ENCODE measurements at places on chromosomes 6 and 20.

- DNase-seq = no peak
Observed at GRCh38 chr6:121639021-121639420, 203.6 kb downstream of the GJA1 start.

GRCh38 chr6:34315780-34316179 is 67.0 kb upstream of the SMIM29 start:
- peak; percentile 96 for DNase-seq

- peak; percentile 21 for DNase-seq
Observed at GRCh38 chr6:17932330-17932852, 55.0 kb downstream of the KIF13A start.

DNA sequence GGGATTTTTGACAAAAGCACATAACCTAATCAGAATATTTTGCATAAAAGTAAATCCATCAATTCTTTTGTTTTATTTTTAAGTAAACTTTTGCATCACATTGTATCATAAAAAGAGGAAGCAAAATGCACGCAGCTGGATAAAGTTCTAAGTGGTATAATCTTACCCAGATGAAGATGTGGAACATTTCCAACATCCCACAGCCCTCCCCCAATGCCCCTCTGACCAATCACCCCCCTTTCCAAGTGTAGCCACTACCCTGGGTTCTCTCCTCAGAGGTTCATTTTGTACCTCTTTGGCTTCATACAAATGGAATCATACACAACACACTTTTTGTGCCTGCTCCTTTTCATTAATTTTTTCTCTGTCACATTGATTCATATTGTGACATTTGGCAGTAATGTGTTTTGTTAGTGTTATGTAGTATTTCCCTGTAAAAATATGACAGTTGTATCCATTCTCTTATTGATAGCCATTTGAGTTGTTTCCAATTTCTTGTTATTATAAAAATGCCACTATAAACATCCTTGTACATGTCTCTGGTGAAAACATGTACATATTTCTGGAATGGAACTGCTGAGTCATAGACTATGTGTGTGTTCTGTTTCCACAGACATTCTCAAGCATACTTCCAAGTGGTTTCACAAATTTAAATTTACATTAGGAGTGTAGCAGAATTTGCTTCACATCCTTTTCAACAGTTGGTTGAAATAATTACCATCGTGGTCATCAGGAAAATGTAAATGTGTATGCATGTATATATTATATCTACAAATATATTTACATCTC is 92.9 kb upstream of the SYNDIG1 start:
- DNase-seq = peak; percentile 37

DNA sequence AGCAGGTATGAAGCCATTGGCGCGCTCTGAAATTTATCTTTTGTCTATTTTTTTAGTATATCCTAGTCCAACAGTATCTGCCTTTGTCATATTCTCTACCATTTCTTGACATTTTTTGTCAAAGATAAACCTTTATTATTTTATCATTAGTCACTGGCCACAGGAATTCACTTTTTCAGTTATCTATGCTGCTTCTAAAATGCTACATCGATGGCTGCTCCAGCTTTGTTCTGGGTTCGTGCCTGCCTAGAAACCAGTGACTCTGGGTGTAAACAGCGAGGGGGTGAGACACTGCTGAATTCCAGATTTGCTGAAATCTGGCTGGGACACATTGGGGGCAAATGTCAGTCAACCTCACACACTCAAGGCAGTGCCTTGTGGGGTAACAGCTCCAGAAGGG is 193.4 kb downstream of the CDC5L start:
- no peak for DNase-seq

GRCh38 chr20:62530643-62531032 is 54.8 kb upstream of the GATA5 start:
- DNase-seq = no peak

DNA sequence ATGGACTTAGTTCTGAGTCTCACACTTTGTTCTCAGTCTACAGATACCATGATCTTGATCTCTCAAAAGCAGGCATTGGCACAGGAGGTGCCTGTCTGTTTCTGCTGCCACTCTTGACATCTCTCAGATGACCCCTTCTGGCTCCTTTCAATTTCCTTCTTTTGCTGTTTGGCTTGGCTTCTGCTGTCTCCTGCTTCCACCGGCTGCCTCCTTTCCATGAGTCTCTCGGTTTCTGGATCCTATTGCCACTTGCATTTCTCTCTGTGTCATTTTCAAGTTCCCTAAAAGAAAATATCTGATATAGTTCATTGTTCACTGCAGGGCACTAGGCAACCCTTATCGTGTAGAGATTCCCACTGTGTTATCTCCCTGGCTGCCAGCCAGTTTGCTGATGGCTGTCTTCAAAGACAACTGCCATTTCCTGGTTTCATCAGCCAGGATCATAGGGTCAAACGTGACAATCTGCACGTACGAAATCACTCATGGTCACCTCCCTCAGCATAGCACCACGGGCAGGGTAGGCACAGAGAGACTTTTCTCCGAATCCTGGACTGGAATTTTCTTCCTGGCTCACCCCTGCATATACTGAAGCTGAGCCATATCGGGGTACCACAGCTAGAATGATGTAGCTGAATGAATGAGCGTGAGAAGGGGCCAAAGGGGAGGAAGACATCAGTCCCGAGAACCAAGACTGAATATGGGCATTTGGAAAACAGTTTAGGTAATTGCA is 144.6 kb upstream of the TMEM170B start:
- DNase-seq = peak; percentile 87

GRCh38 chr6:158772851-158773371 is 46.3 kb downstream of the EZR start:
- no peak for DNase-seq

DNA sequence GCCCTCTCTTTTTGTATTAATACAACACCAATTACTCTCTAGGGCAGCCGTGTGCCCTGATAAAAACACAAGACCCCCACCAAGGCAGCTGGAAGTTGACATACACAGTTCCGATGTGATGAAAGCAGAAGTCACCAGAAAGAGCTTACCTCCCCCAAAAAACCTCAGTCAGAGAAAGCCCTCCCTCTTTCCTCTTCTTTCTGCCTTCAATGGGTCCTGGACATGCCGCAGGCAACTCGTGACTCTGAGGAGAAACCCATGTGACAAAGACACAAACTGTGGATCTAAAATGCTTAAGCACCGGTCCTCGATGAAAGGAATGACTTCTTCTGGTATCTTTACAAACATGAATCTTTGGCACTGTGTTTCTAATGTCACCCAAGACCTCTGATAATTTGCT is 117.7 kb upstream of the CCDC28A start:
- peak; percentile 73 for DNase-seq

DNA sequence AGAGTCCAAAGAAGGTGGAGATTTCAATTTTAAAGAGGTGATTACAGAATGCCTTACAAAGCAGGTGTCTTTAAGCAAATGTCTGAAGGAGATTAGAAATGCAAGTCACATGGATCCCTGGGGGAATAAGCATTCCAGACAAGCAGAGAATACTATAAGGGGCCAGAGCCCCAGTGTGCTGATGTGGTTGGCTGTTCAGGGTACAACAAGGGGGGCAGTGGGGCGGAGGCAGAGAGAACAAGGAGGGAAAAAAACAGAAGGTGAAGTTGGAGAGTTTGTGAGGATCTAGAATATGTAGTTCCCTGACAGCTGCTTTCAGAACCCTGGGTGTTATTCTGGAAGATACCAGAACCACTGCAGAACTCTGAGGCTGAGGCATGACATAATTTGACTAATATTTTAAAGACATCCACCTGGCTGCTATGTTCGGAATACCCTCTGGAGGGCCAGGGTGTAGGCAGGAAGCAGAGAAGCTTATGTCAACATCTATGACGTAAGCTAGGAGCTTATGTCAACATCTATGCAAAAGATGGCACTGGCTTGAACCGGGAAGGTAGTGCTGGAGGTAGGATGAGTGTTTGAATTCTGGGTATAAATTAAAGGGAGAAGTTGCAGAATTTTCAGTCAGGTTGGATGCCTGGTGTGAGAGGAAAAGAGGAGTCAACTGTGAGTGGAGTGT is 276.3 kb upstream of the AGPAT4 start:
- peak; percentile 49 for DNase-seq

GRCh38 chr6:161761966-161762365 is 488.1 kb upstream of the AGPAT4 start:
- no peak for DNase-seq

DNA sequence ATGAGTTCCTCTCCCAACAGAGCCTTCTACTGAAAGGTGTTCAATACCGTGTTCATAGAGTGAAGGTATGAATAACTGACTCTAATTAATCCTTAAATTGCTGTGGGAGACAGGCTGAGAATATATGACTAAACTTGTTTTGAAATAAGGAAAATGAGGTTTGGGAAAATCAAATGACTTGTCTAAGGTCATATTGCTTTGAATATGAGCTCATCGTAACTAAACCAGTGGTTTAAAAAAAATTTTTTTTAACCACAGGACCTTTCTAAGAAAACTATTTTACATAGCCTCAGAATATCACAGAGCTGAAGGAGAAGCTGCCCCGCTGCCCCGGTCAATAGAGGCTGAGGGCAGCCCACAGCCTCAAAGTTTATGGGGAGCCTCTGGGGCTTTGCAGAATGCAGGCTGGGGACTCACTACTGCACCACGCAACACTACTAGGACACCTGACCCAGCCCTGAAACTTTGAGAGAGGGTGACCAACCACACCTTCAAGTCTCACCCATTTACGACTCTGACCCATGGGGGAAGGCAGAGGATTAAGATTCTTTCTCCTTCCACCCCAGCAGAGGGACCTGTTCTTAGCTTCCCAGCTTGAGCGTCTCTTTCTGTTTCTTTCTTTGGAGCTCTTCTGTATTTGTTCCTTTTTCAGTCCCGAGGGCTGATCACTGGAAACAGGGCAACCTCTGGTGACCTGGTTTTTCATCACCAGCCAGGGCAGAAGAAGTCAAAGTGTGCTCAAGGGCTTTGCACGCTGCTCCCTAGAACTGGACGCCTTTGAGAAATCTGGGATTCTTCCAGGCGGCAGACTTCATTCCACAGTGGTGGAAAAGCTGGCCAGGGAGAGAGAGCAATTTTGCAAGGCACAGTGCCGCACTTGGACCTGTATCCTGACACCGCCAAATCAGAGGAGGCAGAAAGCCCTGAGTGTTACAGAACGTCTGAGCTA is 220.2 kb downstream of the ATXN1 start:
- peak; percentile 42 for DNase-seq

GRCh38 chr20:22904905-22905304 is 130.2 kb upstream of the SSTR4 start:
- no peak for DNase-seq

GRCh38 chr6:85580118-85580877 is 13.4 kb downstream of the SNX14 start:
- no peak for DNase-seq

DNA sequence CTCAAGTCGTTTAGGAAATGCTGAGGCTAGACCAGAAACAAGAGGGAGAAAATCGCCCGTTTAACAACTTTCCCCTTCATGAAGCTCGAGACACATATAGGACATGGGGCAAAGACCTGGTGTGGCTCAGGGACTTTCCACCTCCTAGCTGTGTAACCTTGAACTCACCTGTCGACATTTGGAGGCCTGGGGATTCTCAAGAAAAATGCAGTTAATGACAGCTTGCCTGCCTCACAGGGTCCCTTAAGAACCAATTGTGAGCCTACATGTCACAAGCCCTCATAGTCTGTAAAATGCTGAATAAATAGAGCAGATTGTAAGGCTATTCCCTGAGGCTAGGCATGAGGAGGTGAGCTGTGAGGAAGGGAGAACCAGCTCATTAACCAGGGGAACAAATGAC is 35.1 kb downstream of the MGME1 start:
- no peak for DNase-seq

DNA sequence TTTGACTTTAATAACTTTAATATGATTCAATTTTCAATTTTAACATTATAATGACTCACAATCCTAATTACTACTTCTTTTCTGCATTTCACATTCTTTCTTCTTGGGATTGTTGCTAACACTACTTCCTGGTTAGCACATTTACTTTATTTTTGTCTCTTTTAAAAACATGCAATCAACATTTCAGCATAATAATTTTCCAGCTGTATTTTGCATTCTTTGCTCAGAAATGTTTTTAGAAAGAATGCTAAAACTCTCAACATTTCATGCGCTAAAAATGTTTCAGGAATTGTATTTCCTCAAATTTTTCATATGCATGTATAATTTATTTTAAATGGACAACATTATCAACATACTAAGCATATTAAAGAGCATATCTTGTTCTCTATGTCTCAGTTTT is 1302.1 kb upstream of the GJE1 start:
- DNase-seq = no peak

GRCh38 chr20:47232518-47232917 is 124.0 kb downstream of the ZMYND8 start:
- no peak for DNase-seq

GRCh38 chr6:76742919-76743318 is 670.5 kb upstream of the IMPG1 start:
- DNase-seq = no peak

- DNase-seq = peak; percentile 95
Observed at GRCh38 chr20:45368221-45368980, 5.4 kb downstream of the SYS1 start.

- no peak for DNase-seq
Observed at GRCh38 chr6:83844170-83844569, 9.0 kb upstream of the RIPPLY2 start.

GRCh38 chr6:160447350-160447749 is 99.2 kb downstream of the SLC22A3 start:
- no peak for DNase-seq

DNA sequence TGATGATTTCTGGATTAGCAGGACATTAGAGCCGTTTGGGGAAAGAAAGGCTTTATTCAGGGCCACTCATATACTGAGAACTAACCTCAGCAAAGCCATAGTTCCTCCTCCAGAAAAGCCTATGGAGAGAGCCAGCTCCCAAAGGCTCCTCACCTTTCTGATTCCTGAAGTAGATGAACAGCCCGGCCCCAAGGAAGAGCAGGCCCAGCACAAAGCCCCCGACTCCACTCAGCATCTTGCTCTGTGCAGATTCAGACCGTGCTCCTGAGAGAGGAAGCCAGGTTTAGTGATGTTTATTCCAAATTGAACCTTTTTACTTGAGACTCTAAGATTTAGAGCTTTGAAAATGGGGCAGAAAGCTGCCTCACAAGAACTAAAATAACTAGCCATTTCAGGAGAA is 9.1 kb downstream of the HLA-DRB1 start:
- peak; percentile 2 for DNase-seq

DNA sequence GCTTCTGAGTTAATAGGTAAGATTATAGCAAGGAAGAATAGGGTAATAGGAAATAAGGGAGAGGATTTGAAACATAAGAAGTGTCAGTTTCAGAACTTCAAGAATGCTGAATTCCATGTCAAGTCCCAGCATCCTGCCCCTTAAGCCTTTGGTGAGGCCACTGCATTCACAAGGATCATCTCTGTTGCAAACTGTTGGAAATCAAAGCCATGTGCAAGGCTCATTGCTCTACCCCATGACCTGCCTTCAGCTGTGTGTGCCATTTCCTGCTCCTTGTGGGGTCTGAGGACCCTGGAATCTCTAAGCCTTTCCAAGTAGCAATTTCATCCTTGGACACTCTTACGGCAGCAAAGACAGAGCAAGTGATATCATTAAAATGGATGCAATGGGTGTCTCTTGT is 203.0 kb downstream of the CDC5L start:
- no peak for DNase-seq

- no peak for DNase-seq
Observed at GRCh38 chr20:61704661-61705060, 361.0 kb downstream of the TAF4 start.

Measured in MV-4-11 (cell line).